ENCODE measurements at places on chromosomes 1 and 21. TPM values are rescaled to one million over a fixed set of nuclear protein-coding genes. Genes with fewer than 3 reads are reported as not detected.

GRCh38 chr1:219518168-219518906 lies 94.6 kb downstream of the ZC3H11B start:
- DNase-seq = no peak

- DNase-seq = no peak
Observed at GRCh38 chr1:64980745-64981600, 14.6 kb upstream of the JAK1 start.

GRCh38 chr1:232880354-232880753 lies 70.1 kb upstream of the NTPCR start:
- no peak for DNase-seq

- DNase-seq = no peak
Observed at GRCh38 chr1:225940385-225941151, 452 bp downstream of the LEFTY2 start.

- DNase-seq = no peak
Observed at GRCh38 chr1:183845681-183846080, 40.8 kb downstream of the RGL1 start.

DNA sequence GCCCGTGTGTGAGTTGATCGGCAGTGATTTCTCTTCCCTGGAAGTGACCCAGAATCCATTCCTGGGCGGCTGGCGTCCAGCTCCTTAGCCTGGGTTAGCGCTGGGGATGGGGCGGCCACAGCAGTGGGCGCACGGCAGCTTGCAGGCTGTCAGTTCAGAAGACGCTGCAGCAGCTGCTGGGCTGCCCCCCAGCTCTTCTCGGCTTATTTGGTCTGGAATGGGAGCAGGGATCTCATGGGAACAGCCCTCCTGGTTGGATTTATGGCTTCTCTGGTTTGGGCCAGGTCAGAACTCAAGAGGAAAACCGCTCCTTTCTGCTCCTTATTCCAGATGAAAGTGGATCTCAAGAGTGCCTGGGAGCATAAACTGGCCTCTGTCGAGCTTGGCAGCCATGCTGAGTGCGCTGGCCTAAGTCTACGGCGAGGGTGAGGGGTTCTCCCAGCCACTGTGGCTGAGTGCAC lies 148.2 kb downstream of the PRDM16 start:
- no peak for DNase-seq

DNA sequence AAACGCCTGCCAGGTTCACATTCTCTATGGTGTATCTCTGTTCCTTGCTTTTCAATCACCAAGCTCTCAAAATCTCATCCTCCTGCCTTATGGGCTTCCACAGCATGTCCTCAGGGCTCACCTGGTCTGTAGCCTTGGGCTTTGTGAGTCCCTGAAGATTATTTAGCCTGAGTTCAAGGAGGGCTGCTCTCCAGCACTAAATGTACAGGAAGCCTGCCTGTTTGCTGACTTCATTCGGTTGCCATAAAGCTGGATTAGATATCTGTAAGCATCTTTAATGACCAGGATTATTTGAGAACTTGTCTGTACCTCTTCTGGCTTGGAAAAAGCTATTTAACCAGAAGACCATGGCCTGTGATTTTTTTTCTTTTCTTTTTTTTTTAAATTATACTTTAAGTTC lies 6.9 kb upstream of the REG4 start:
- no peak for DNase-seq

GRCh38 chr1:82018319-82018718 lies 217.6 kb downstream of the ADGRL2 start:
- DNase-seq = no peak

- DNase-seq = no peak
Observed at GRCh38 chr1:154207262-154207661, 1.1 kb upstream of the CFAP141 start.

- no peak for DNase-seq
Observed at GRCh38 chr1:33092438-33092837, 11.5 kb downstream of the AZIN2 start.

DNA sequence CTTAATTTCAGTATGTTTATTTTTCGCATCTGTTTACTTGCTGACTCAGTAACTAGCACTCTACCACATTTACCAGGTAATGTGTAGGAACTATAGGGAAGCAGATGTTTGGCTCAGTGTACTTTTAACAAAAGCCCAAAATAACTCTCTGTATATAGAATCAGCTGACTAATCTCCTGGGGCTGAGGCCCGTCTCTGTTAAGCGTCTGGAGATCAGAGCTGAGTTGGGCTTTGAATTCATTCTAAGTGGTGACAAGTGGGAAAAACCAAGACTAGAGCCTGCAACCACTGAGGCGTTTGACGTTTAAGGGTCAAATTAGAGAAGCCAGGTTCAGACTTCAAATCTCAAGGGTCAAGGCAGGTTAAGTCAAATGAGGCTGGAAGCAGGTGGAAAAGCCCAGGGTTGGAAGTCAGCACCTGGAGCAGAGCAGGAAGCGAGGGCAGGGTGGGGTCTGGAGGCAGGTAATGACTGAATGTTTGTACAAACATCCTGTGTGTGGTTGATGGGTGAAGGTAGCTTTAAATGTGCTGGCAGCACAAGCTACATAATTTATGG lies 56.8 kb upstream of the LYST start:
- DNase-seq = peak; percentile 51

- DNase-seq = no peak
Observed at GRCh38 chr21:45324489-45325205, 37.0 kb upstream of the POFUT2 start.

DNA sequence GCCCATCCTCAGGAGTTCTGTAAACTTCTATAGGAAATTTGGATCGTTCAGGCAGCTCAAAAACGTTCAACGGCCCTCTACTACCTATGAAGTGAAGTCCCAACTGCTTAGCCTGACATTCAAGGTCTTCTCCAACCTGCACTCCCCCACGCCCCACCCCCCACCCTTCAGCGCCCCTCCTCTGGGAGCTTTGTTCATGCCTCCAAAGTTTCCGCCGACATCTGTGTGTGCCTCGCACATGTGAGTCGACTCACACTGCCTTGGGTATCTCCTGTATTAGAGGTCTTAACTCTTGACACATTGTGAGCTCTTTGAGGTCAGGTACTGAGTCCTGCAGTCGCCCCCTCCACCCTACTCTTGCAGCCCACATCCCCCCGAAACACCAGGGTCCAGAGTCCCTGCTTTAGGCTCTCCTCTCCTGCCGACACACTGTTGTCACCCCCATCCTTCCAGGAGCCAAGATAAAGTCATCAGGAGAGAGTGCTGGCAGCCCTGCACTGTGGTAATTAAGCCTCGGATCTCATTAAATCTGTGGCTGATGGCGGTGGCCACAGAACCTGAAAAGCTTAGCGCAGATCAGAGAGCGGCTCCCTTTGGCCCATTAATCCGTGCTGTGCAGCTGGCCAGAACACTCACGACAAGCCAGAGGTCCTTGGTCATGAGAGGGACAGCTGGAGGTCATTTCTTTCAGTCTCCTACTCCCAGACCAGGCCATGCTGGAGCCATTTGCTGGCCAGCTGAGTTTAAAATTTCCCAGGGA lies 1.4 kb upstream of the PAFAH2 start:
- DNase-seq = no peak

GRCh38 chr1:17565461-17566252 lies 26.2 kb downstream of the ARHGEF10L start:
- no peak for DNase-seq

DNA sequence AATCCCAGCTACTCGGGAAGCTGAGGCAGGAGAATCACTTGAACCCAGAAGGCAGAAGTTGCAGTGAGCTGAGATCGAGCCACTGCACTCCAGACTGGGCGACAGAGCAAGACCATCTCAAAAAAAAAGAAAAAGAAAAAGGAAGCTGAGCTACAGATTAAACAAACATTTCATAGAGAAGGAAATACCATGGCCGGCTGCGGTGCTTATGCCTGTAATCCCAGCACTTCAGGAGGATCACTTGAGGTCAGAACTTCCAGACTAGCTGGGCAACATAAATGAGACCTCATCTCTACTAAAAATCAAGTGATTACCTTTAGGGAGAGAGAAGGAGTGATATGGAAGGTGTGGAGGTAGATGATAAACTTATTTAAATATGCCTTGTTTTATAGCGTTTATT lies 14.0 kb upstream of the CFAP126 start:
- DNase-seq = no peak

DNA sequence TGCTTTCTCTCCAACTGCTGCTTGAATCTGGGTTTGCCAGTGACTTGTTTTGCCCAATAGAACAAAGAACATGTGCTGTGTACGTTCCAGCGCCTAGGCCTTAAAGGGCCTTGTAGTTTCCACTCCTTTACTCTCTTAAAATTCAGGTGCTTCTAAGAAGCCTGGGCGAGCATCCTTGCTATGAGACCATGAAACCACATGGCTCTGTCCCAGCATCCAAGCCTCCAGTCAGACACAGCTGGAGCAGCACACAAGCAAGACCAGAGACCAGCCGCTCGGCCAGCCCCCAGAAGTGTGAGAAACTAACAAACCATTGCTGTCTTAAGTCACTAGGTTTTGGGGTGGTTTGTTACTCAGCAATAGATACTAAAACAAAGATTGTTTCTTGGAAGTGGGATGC lies 15.1 kb downstream of the PLEKHO1 start:
- no peak for DNase-seq

DNA sequence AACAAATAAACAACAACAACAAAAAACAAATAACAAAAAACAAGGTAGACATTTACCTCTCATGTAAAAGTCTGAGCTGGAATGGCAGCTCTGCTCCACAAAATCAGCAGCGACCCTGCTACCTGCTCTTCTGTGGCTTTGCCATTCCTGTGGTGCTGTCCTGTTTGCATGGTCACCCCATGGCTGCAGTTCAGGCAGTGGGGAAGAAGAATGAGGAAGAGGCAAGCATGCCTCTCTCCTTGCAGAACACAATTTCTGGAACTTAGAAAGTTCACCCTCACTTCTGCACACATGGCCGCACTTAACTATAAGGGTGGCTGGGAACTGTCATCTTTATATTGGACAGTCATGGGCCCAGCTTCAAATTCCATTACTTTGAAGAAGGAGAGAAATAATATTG lies 84.8 kb upstream of the GNG12 start:
- no peak for DNase-seq

HTR1D gene
- total RNA-seq = not detected

TLR5 gene
- 0.15 TPM for total RNA-seq

MIXL1 gene
- total RNA-seq = not detected

PPFIA4 gene
- total RNA-seq = 29.3 TPM

HMGCL gene
- total RNA-seq = 35.7 TPM

STYXL2 gene
- total RNA-seq = not detected

OVAAL gene
- total RNA-seq = not detected

ATP1B1 gene
- 3.5 TPM for total RNA-seq

FCRL6 gene
- not detected for total RNA-seq

C1QA gene
- not detected for total RNA-seq

LAPTM5 gene
- 482 TPM for total RNA-seq

CLCA2 gene
- total RNA-seq = not detected

All from activated CD4-positive, alpha-beta memory T cell treated with anti-CD3 and anti-CD28 coated beads, Interleukin-2, amount 10 ng/mL, durations not matched to agents 7 days and 5 days (primary cell).